Foreskin fibroblast (primary cell): ENCODE measurements at places on chromosomes 13 and 19.

GRCh38 chr13:109175666-109176065 lies 546.3 kb downstream of the MYO16 start:
- no peak for DNase-seq

DNA sequence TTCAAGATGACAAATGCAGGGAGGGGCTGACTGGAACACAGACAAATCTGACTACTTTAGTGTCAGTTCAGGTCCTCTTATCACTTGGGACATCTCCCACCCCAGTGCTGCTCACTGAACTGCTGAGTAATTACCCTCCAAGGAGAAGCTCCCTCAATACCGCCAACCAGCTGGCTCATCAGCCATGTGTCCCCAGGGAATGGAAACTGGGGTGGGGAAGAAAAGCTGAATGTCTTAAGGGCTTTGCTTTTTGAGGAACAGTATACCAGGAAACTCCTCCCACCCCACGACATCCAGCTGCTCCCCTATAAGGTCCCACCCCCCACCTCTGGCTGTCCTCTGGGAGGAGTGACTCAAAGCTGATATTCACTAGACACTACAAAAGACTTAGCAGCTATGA lies 2.0 kb downstream of the ZNF823 start:
- peak; percentile 29 for DNase-seq

- no peak for DNase-seq
These were observed 10.8 kb downstream of the SOX21 start for GRCh38 chr13:94701313-94702180.

DNA sequence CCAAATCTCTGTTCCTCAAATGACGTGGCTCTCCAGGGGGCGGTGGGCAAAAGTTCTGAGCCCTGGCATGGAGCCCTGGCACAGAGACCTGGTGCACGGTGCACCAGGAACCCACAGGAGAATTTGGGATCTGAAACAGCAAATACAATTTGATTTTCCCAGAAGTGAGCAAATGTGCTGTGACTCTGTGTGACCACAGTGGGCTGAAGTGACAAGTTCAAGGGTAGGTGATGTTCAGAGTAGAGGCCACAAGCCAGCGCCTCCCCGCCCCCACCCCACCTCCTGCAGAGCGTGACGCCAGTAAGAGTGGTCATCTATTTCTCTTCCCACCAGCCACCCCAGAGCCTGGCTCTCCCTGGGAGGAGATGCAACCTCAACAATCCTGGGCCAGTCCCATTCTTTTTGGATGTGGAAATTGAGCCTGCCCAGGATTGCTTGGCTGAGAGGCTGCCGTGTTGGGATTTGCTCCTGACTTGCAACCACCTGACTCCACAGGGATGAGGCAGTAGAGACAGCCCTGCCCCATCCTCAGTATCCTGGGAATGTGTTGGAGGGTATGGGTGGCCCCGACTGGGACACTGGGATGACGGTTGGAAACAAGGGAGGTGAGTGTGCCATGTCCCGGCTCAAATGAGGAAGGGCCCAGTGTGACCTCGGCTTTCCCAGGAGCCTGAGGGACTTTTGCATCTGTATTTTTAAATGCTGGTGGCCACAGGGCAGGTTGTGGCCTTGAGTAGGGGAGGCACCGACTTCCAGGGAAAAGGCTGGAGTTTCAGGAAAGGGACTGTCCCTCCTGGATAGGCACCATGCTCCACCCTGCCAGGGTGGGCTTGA lies 11.1 kb upstream of the BCL3 start:
- no peak for DNase-seq

- no peak for DNase-seq
These were observed 6.0 kb downstream of the KLK14 start for GRCh38 chr19:51076631-51077213.

DNA sequence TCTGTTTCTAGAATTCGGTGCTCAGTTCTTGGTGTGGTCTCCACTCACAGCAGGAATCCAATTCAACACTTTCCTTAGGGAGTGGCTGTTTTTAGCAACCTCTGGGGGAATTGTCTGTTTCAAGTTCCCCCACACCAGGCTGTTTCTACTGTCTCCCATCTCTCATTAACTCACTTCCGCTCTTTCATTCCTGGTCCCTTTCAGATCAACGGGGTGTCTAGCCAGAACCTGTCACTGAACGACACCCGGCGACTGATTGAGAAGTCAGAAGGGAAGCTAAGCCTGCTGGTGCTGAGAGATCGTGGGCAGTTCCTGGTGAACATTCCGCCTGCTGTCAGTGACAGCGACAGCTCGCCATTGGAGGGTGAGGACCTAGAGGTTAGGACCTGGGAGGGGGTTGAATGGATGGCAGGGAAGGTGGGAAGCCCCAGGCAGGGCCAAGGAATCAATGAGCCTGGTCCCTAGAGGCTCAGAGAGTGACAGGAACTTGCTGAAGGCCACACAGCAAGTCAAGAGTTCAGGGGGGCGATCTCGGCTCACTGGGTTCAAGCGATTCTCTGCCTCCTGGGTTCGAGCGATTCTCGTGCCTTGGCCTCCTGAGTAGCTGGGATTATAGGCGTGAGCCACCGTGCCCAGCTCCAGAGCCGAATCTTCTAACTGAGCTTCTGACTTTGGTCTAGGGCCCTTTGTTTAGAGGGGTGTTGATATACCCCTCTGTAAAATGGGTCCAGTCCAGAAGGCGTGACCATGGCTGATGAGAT lies 25.5 kb downstream of the TJP3 start:
- DNase-seq: no peak

- DNase-seq: peak; percentile 43
These were observed 27.8 kb upstream of the IGSF23 start for GRCh38 chr19:44585371-44586133.

DNA sequence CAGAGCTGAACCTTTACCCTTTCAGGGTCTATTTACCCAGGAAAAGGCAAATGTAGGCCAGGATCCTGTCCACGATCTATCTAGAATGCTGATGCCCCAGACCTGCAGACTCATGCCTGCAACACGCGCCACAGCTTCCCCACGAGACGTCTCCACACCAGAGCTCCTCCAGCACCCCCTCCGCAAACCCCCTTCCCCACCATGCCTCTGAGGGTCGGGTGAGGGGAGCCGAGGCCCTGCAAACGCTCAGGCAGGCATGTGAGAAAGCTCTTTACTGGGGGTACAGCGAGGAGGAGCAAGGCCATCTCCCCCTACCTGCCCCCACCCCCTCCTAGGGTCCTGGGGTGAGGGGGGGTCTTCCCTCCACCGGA lies 8.9 kb downstream of the DYRK1B start:
- DNase-seq: no peak
